ENCODE measurements at places on chromosomes 6 and 20.

- no peak for DNase-seq
Observed at GRCh38 chr6:107495196-107495643, 5.3 kb downstream of the SOBP start.

DNA sequence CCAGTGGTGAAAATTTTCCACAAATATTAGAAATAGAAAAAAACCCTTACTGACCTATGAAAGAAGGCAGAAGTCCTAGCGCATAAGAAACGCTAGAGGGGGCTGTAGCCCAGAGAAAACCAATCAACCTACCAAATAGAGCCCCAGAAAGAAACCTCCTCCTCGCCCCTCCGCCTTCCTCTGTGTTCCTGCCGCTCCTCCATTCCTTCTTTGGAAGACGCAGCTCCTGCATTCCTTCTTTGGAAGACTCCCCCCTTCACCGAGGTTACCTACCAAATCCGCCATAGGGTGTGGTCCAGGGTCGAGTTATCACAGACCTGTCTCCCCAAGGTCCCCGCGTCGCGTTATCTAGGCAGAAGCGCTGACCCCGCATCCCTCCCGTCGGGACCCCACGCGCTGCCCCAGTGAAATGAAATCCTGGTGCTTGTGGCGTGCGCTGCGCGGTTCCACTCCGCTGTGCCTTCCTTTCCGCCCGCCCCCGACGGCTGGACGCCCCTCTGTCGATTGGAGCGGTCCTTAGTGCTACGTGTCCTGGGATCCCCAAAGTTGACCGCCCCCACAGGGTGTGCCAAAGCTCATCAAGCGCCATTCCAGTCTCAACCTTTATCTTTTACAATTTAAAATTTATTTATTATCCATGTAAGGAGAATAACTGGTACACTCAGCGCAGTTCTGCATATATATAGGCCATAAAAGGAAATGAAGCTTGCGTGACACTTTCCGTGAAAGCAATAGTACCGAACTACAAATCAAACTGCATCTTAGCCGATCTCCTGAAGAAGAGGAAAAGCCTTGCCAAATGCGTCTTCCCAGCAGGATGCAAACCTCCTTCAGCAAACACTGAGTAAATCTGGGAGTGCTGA lies 13.0 kb downstream of the RPP21 start:
- peak; percentile 53 for DNase-seq

- DNase-seq = no peak
Observed at GRCh38 chr6:29424168-29424567, 9.4 kb downstream of the OR12D1 start.

- DNase-seq = no peak
Observed at GRCh38 chr6:142737368-142738034, 207.5 kb downstream of the HIVEP2 start.

GRCh38 chr6:153170511-153170910 lies 39.4 kb upstream of the RGS17 start:
- no peak for DNase-seq
